ENCODE measurements at places on chromosomes 16 and 17. TPM values are rescaled to one million over a fixed set of nuclear protein-coding genes. Genes with fewer than 3 reads are reported as not detected.

Gene ZG16
- total RNA-seq = 1.5 TPM

Gene SLC7A6OS
- 21.7 TPM for total RNA-seq

Gene AXIN1
- 31.8 TPM for total RNA-seq

Gene KRTAP9-2
- total RNA-seq = not detected

Gene INPP5K
- total RNA-seq = 29.7 TPM

Gene AATK
- 4.6 TPM for total RNA-seq

Gene TBC1D3I
- total RNA-seq = 0.24 TPM

Gene CES3
- total RNA-seq = 0.48 TPM

Gene DEXI
- total RNA-seq = 36.6 TPM

DNA sequence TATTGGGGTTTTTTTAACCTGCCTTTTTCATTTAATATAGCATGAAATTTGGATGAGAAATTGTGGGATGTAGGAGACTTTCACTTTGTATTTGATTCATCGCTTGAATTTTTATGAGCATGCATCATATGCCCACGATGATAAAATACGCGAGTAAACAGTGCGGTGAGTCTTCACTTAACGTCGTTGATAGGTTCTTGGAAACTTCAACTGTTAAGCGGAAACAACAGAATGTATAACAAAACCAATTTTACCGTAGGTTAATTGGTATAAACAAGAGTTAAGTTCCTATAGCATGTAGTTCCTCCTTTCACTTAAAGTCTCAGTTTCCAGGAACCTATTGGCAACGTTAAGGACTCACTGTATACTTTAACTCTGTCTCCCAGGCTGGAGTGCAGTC is 28.7 kb downstream of the MMP15 start:
- DNase-seq = no peak

DNA sequence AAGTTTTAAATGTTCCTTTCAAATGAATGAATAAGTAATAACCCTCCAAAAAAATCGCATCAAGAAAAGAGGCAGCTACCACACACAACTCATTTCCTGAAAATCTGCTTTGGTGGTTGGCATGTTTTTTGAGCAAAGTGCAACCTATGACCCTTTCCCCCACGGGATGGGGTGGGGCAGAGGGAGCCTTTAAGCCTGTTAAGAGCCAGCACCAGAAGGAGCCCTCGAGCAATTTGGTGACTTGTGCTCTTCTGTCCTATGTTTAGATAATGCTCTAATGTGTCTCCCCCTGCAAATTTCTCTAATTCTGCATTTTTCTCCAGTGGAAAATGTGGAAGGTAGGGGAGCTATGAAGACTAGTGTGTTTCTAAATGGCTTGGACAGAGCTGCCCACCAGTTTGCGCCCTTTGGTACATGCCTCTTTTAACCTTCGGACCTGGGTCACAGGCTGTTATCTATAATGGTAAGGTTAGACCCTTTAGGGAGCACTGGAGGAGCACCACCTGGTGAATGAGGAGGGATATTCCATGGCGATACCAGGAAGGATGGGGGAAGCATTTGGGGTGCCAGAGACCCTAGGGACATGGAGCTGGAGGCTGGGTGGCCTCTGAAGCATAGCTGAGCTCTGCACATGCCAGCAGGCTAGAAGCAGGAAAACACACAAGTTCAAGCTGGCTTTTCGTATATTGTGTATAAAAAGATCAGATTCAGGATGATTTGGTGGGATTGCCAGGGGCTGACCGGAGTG is 1.6 kb downstream of the PYCARD start:
- no peak for DNase-seq

DNA sequence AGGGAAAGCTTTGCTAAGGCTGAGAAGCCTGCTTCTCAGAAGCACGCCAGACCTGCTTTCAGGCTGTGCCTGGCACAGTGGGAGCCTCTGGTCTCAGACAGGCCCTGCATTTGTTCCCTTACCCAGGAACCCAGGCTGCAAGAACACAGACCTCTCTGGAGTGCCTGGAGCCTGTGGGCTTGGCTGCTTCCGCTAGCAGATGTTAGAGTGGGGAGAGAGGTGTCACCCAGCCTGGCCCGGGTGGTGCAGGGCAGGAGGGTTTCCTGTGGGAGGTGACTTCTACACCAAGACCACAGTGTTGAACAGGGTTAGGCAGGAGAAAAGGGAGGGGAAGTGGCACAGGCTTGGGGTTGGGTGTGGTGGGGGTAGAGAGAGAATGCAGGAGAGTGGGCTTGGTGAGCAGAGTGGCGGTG is 35.8 kb upstream of the ADGRG1 start:
- no peak for DNase-seq

GRCh38 chr17:40560592-40561293 is 4.5 kb downstream of the CCR7 start:
- peak; percentile 60 for DNase-seq

GRCh38 chr16:89233678-89234490 is 16.4 kb downstream of the ZNF778 start:
- DNase-seq = no peak

DNA sequence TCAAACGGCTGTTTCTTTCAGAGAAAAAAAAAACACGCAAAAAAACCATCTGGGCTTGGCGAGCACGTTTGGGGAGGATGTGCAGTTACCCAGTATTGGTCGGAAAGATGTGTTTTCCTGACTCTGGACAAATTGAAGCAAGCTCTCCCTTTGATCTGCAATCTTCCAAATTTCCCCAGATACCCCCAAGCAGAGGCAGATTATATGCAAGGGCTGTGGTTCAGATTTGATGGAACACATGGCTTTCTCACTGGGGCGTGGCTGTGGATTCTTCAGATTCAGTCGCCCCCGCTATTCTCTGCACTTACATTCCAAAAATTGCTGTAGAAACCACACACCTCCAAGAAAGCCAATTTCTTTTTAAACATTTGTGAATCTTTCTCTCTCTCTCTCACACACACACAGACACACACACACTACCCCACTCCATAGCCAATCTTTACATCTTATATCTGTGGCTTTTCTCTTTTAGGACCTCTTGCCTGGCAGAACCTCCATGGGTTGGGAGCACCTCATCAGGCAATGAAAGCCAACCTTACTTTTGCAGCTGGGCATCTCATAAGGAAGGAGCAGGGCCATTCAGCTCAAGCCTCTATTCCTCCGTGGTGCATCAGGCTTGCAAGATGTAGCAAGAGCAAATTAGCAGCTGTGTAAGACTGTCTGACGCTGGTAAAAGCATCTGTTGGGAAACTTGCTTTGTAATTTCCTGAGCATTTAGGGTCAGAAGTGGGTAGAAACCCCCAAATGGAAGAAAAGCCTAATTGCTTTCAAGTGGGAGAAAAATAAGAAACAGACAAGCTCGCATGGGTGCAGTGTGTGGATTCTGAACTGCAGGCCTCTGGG is 103.9 kb upstream of the FAM20A start:
- no peak for DNase-seq

GRCh38 chr17:57329380-57330214 is 73.3 kb downstream of the MSI2 start:
- DNase-seq = no peak

- DNase-seq = peak; percentile 74
Observed at GRCh38 chr17:42980766-42981397, 517 bp downstream of the RUNDC1 start.

GRCh38 chr16:66746048-66746447 is 5.4 kb downstream of the DYNC1LI2 start:
- no peak for DNase-seq

DNA sequence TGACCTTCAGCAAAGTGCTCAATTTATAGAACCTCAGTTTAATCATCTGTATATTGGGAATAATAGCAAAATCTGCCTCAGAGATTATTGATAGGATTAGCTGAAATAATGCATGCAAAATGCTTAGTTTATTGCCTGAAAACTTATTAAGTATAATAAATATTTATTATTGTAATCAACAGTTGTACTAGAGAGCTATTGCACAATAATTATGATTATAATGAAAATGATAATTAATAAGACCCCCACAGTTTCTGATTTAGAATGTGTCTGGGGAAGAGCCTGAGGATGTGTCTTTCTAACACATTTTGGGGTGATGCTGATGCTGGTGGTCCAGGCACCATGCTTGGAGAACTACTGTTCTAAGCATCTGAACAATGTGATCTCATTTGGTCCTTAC is 419.6 kb downstream of the NPIPA7 start:
- DNase-seq = no peak

GRCh38 chr17:44549686-44550085 is 7.6 kb upstream of the FZD2 start:
- DNase-seq = no peak

- DNase-seq = no peak
Observed at GRCh38 chr16:70253291-70254106, 1.8 kb upstream of the EXOSC6 start.
